BJ (cell line): ENCODE measurements at places on chromosomes 3 and 15. TPM values are rescaled to one million over a fixed set of nuclear protein-coding genes. Genes with fewer than 3 reads are reported as not detected.

- DNase-seq, result no peak
These were observed 39.6 kb downstream of the CORO2B start for GRCh38 chr15:68618394-68618793.

DNA sequence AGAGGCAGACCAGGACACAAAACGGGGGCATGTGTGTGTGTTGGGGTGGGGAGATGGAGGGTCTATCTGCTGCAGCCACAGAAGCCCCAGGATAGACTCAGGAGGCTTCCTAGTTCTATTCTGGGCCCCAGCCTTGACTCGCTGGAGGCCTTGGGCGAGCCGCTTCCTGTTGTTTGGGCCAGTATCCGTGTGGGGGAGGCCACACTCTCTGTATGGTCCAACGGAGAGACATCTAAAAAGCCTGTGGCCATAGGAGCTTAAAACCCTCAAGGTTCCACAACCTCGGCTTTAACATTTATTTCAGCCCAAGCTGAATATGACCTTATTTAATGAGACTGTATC lies 32.8 kb downstream of the POC1A start:
- DNase-seq, result no peak

DNA sequence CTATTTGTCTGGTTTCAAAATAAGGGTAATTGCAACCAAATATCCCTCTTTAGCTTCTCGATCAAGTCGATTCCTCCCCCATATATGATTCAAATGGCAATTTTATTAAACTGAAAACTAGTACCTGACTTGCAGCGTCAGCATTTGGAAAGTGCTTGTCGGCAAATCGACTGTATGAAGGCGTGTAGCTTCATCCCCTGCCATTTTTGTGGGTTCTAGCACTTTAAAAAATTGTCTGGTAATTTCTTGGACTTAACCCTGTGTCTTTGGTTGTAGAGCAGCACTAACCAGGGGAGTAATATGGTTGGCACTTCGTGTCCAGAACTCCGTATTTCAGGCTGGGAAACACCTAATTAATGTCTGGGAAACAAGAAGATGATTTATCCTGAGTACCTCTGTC lies 573 bp downstream of the MME start:
- DNase-seq, result no peak

GRCh38 chr3:78951342-78951945 lies 816.4 kb downstream of the ROBO1 start:
- DNase-seq, result no peak

GRCh38 chr3:155790272-155790925 lies 15.7 kb downstream of the C3orf33 start:
- DNase-seq, result no peak

GRCh38 chr3:179149406-179149867 lies 1.3 kb downstream of the PIK3CA start:
- DNase-seq, result no peak

DNA sequence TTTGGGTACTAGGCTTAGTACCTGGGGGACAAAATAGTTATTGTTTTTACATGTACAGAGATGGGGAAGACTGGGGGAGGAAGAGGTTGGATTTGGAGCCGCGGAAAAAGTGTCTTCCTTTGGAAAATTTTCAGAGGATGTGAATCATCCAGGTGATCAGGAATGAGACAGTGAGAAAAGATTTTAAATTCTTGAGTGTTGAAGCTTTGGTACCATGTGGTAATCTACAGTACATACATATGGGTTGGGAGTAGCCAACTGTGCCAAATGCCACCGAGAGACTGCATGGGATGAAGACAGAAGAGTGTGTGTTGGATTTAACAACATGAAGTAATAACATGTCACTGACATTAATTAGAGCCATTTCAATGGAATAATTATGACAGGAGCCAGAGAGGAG lies 1238.2 kb downstream of the ROBO1 start:
- no peak for DNase-seq

DNA sequence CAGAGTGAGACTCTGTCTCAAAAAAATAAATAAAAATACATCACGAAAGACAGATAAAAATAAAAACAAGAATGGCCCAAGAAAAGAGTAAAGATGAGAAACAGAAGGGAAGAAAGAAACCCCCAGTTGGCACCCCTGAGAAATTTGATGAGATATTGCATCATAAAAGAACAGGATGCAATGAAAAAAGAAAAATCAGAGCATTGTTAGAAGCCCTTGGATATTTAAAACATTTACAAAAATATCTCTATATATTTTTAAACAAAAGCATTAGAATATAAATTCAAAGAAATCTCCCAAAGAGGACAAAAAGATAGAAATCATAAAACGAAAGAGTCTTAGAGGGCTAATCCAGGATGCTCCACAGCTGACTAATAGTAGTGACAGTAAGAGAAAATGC lies 18.6 kb upstream of the ZBTB38 start:
- DNase-seq, result no peak

GRCh38 chr3:49638445-49638844 lies 35.7 kb upstream of the APEH start:
- DNase-seq, result peak; percentile 35

DNA sequence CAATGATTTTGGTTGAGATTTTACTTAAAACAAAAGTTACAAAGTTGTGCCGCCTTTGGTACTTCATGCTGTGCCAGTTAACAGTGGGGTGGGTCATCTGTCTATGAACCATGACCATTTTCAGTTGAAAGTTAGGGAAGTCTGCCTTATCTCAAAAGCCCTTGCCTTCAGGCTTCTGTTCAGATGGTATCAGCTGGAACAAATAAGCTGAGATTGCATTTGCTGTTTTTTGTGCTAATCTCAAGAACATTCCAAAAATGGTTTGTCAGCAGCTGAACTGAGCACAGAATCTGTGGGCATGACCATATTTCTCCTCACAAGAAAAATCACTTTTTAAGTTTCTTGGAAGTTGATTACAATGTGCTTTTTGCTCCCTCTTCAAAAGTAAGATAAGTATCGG lies 142.3 kb downstream of the IL5RA start:
- no peak for DNase-seq

DNA sequence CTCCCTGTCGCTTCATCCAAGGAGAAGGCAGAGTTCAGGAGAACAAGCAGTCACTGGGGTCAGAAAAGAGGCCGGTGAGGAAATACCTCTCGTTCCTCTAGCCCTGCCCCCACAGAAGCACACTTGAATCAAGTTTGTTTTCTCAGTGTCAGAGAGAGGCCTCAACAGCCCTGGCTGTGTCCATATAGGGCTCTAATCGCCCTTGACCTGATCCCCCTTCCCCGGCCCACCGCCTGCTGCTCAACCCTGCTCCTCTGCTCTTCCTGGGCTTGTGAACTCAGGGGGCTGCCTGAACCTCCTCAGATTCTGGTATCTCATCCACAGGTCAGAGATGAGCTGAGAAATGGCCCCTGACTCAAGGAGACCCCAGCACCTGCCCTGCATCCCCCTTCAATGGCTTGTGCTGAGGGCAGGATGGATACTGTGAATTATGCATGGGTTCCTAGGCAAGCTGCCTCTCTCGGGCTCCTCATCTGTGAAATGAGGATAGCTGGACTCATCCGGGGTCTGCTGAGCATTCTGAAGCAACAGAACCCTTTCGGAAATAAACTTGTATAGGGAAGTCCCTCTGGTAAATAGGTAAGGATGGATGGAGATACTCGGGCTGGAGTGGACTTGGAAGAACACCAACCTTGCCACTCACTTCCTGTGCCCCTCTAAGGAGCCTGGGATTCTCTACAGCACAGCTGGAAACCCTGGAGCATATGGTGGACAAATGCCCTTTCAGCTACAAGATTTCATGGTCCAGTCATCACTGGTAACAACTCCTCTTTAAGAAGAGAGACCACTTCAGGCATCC lies 147.5 kb downstream of the STT3B start:
- DNase-seq, result no peak

DNA sequence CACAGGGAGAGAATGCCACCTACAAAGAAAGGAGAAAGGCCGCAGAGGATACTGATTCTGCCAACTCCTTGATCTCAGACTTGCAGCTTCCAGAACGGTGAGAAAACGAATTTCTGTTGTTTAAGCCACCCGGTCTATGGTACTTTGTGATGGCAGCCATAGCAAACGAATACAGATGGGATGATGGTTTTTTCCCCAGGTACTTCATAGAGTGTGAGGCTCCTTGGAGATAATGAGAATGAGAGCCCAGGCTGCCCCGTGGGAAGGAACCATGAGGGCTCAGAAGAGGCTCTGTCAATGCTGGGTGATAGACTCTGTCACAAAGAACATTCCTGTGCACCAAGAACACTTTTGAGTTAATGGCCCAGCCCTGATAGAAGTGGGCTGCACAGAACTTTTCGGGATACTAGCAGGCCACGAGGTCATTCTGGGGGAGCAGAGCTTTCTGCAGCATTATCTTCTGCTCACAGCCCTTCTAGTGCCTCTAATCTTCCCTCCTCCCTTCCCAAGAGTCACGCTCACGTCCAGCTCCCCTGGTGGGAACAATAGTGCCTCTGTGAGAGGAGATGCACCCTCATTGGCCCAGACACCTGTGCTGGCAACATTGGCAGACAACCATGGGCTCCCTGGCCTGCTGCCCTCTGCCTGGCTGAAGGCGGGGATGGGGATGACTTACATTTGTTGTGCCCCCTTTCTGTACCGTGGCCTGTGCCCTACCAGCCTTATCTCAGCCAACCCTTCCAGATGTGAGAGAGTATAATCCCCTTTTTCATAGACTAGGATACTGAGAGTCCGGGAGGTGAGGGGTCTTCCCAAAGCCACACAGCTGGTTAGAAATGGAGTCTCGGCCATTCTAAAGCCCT lies 5.2 kb upstream of the RLBP1 start:
- no peak for DNase-seq

GRCh38 chr3:133991637-133992036 lies 38.1 kb downstream of the SLCO2A1 start:
- DNase-seq, result no peak

GRCh38 chr3:170780955-170781354 lies 89.0 kb downstream of the RPL22L1 start:
- DNase-seq, result no peak

DNA sequence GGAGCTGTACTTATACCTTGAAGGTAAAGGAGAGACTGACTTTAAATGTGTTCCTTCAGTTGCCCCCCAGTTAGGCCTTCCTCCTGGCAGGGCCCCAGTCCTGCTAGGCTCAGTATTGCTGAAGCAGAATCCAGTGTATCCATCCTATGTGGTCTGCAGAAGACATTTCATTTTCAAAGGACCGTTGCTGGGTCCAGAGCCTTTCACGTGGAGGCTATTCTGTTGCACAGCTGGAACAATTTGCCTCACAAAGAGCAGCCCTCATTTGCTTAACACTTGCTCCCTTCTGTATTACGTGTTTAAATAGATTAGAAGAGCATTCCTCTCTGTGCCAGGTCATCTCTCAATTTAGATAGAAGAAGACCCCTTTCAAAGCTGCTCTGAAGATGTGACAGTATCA lies 78.9 kb upstream of the CFAP20DC start:
- DNase-seq, result no peak

GRCh38 chr3:173744895-173745294 lies 347.4 kb downstream of the NLGN1 start:
- DNase-seq, result no peak

DNA sequence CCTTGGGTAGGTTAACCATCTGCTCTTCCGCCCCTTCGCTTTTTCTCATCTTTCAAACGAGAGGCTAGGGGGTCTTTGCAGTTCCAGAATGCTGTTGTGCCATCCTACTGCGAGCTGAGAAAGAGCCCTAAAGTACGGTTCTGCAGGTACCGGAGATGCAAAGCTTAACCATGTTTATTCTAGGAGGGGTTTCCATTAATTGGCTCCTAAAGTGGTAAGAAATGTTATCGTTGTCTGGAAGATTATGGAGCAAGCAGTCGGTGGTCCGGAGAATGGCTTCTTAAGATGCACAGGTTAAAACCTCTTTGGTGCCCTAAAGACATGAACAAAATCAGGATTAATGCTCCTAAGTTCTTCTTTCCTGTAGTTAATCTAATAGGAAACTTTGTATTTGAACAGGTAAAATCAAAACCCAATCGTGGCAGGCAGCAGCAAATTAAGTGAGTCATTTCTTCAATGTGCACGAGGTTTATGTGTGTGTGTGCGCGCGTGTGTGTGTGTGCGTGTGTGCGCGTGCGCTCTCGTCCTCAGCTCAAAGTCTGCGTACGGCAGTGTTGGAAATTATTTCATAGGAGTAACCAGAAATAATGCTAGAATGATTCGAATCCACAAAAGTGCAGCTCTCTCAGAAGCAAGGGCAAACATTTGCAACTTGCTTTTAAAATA lies 772 bp downstream of the FAM81A start:
- DNase-seq, result no peak

- no peak for DNase-seq
These were observed 2.3 kb upstream of the HAPLN3 start for GRCh38 chr15:88897456-88898194.

DNA sequence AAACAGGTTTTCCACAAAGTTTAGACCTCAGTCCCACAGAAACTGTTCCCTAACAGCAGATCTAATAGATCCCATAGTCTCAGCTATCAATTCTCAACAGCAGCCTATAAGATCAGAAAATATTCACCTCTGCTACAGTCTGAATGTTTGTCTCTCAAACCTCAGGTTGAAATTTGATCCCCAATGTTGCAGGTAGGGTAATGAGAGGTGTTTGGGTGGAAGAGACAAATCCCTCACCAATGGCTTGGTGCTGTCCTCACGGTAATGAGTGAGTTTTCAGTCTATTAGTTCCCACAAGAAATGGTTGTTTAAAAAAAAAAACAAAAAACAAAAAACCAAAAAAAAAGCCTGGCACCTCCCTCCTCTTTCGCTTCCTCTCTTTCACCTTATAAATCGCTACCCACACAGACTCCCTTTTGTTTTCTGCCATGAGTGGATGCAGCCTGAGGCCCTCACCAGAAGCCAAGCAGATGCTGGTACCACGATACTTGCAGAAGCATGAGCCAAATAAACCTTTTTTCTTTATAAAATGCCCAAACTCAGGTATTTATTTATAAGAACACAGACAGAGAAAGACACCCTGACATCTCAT lies 14.2 kb downstream of the ZNF280D start:
- DNase-seq, result no peak

GRCh38 chr3:72344236-72344635 lies 504.0 kb downstream of the SHQ1 start:
- DNase-seq, result no peak

DNA sequence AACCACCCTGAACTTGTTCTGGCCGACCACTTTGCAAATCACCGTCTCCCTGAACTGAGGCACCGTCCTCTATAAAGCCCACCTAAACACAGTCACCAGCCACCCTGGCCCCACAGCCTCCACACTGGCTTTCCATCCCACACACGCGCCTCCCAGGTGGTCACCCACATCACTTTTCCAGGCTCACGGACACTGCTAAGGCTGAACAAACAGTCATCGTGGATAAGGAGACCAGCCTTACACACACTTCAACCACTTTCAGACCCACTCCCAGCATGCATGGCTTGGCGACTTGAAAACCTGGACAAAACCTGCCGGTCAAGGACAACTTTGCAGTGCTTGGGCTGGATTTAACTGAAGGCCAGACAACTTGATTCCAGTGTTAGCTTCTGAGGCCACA lies 8.4 kb downstream of the CHSY1 start:
- DNase-seq, result no peak

GRCh38 chr15:59924096-59924495 lies 80.0 kb upstream of the FOXB1 start:
- DNase-seq, result no peak

SLCO2A1 gene
- polyA plus RNA-seq, result 2.6 and 5.4 TPM in 2 replicates

GOLGA8J gene
- polyA plus RNA-seq, result not detected in 2 replicates

DAZL gene
- polyA plus RNA-seq, result not detected in 2 replicates

RLBP1 gene
- not detected in 2 replicates for polyA plus RNA-seq

ZNF501 gene
- 3.7 and 4.8 TPM in 2 replicates for polyA plus RNA-seq

IDH2 gene
- 98.7 and 164 TPM in 2 replicates for polyA plus RNA-seq

NR2E3 gene
- polyA plus RNA-seq, result 0.04 TPM in 1 of 2 replicates, not detected in the other

GUCA1C gene
- not detected in 2 replicates for polyA plus RNA-seq
